ENCODE measurements at places on chromosomes 7 and 10. TPM values are rescaled to one million over a fixed set of nuclear protein-coding genes. Genes with fewer than 3 reads are reported as not detected.
A peak's percentile ranks its signal among the peaks of the same experiment; 100 is the strongest.

CALCR gene
- not detected for total RNA-seq

MINDY4 gene
- 4.0 TPM for total RNA-seq

MMD2 gene
- not detected for total RNA-seq

CRTAC1 gene
- 0.26 TPM for total RNA-seq

TM9SF3 gene
- 75.1 TPM for total RNA-seq

AVL9 gene
- total RNA-seq, result 36.7 TPM

EXOC4 gene
- 95.1 TPM for total RNA-seq

MAT1A gene
- 0.76 TPM for total RNA-seq

ST7 gene
- total RNA-seq, result 25.3 TPM

PDE6C gene
- total RNA-seq, result not detected

TRIM73 gene
- 5.2 TPM for total RNA-seq

EVX1 gene
- total RNA-seq, result not detected

FEZF1 gene
- not detected for total RNA-seq

PLXNA4 gene
- total RNA-seq, result 7.7 TPM

GRCh38 chr7:23260371-23260770 is 13.8 kb downstream of the GPNMB start:
- H3K27ac ChIP-seq, result no peak overlapping the region
- H3K4me1 ChIP-seq, result no peaks in the 10 kb centered on the region
- no peak for DNase-seq

DNA sequence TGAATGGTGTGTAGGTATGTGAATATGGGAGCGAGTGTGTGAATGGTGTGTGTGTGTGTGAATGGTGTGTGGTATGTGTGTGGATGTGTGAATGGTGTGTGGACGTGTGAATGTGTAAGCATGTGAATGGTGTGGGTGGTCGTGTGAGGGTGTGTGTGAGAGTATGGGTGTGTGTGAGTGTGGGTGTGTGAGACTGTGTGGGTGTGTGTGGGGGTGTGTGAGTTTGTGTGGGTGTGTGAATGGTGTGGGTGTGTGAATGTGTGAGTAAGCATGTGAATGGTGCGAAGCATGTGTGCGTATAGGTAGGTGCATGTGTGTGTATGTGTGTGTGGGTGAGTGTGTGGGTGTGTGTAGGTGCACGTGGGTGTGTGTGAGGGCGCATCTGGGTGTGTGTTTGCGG is 160.7 kb upstream of the COBL start:
- H3K4me1 ChIP-seq, result no peaks in the 10 kb centered on the region
- DNase-seq, result no peak
- no peak overlapping the region for H3K27ac ChIP-seq
- no peaks in the 10 kb centered on the region for H3K27me3 ChIP-seq
- no peaks in the 10 kb centered on the region for H3K36me3 ChIP-seq

DNA sequence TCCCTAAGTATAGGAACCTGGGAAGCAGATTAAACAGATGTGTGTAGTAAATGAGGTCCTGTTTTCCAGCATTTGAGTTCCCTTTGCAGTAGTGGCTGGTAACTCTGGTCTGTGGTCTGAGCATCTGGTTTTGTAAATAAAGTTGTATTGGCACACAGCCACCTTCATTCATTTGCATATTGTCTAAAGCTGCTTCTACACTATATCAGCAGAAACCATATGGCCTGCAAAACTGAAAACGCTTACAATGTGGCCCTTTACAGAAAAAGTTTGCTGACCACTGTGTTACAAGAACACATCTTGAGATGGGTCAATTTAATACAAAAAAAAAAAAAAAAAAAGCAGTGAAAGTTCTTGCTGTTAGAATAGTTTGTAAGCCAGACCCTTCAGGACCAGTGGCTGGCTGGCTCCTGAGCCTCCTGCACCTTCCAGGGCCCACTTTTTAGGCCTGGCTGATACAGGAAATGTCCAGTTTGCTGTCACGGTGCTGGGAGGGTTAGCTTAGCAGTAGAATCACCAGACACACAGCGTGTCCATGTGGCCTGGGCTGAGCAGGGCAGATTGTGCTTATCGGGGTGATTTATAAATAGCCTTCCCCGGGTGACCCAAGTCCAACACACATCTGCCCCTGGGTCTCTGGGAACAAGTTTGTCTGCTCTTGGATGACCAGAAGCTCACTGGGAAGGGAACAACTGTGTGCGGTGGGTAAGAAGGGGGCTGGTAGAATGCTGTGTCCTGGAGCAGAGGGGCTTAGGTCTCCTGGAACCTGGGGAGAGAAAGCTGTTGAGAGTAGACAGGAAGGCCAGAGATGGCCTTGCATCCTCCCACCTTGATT is 1.4 kb downstream of the C10orf71 start:
- no peaks in the 10 kb centered on the region for H3K4me1 ChIP-seq
- peaks cover 22% of the 10 kb centered on the region for H3K27me3 ChIP-seq
- H3K27ac ChIP-seq, result peak overlapping the region; percentile 21
- no peak overlapping the region for H3K4me3 ChIP-seq
- DNase-seq, result no peak

GRCh38 chr7:130114374-130114773 is 44.0 kb downstream of the KLHDC10 start:
- H3K36me3 ChIP-seq, result no peaks in the 10 kb centered on the region
- H3K4me3 ChIP-seq, result no peak overlapping the region
- no peak overlapping the region for H3K27ac ChIP-seq
- H3K4me1 ChIP-seq, result peaks cover 11% of the 10 kb centered on the region
- DNase-seq, result no peak

DNA sequence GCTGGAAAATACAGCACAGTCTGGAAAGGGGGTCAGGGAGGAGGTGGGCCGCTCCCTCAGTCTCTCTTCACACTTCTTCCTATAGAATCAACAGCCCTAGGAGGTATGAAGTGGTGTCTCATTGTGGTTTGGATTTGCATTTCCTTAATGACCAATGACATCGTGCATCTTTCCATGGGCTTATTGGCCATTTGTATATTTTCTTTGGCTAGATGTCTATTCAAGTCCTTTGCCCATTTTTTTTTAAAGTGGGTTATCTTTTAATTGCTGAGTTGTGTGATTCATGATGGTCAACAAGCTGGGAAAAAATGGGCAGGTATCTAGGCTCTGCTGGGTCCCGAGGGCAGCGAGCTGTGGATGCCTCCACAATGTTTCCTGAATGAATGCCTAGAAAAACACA is 29.1 kb downstream of the TMEM130 start:
- no peak overlapping the region for H3K4me3 ChIP-seq
- no peaks in the 10 kb centered on the region for H3K27me3 ChIP-seq
- H3K4me1 ChIP-seq, result no peaks in the 10 kb centered on the region

DNA sequence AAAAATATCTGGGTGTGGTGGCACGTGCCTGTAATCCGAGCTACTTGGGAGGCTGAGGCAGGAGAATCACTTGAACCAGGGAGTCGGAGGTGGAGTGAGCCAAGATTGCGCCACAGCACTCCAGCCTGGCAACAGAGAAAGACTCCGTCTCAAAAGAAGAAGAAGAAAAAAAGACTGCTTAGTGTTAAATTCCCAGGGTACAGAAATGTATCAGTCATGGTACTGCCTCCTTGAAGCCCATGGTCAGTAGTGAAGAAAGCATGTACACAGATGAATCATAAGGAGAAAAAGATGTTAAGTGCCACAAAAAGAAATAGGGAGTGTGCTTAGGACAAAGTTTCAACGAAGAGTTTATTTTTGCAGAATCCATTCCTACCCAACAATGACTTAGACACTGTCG is 62.5 kb upstream of the KMT2E start:
- no peaks in the 10 kb centered on the region for H3K4me1 ChIP-seq
- H3K27me3 ChIP-seq, result no peaks in the 10 kb centered on the region
- no peak for DNase-seq
- peak overlapping the region; percentile 49 for H3K27ac ChIP-seq
- H3K4me3 ChIP-seq, result no peak overlapping the region

DNA sequence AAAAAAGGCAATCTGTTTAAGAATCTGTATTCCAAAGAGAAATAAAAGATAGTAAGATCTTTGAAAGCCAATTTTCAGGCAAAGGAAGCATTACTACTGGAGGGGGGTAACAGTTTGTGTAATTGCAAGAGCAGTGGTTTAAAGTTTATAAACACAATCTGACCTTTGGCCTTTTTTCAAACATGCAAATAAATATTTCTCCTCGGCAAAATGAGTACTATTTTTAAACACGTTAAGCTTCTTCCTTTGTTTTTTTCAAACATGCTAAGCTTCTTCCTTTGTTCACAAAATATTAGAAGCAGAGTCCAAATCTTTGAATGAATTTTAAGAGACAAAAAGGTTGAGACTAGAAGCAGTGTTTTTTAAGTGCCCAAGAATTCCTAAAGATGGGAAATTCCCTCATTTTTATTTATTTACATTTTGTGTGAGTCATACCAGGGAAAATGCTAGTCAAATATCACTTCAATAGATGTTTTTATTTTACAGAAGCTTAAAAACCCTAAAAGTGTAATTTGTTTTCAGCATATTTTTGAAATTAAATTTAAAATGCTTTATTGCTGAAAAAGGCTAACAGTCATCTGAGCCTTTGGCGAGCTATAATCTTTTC is 229.3 kb downstream of the GPR37 start:
- H3K4me1 ChIP-seq, result no peaks in the 10 kb centered on the region
- H3K27me3 ChIP-seq, result no peaks in the 10 kb centered on the region
- no peak for DNase-seq
- no peak overlapping the region for H3K4me3 ChIP-seq

DNA sequence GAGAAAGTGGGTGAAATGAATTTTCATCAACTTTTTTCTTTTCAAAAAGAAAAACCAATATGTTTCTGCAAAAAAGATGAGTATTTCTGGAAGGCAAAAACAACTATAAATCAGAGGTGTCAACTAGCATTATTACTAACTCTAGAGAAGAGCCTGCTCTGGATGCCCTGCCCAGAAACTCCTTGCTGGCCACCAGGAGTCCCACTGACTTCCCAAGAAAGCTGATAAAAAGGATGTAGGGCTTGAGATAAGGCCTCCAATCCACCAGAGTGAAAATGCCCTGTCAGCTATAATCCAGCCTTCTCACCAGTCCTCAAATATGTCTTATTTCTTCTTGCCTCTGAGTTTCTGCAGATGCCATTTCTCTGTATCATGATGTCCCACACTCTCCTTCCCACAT is 16.7 kb upstream of the FZD1 start:
- H3K36me3 ChIP-seq, result no peaks in the 10 kb centered on the region
- no peaks in the 10 kb centered on the region for H3K4me1 ChIP-seq
- no peaks in the 10 kb centered on the region for H3K27me3 ChIP-seq
- H3K4me3 ChIP-seq, result no peak overlapping the region
- DNase-seq, result no peak

DNA sequence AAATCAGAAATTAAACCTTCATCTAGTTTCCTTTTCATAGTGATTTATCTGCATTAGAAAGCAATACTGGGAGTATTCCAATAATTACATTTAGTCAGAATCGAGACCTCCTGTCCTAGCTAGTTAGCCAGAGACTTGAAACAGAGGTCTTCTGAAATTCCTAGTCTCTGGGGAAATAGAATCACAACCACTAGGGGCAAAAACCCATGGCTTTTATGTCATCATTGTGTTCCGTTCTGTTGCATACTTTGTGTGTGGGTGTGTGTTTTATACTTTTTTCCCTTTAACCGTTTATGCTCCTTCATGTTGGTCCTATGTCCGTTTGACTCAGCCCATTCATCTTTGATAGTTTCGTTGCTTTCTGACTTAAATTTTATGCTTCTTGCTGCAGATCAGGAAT is 79.8 kb downstream of the RALA start:
- no peaks in the 10 kb centered on the region for H3K27me3 ChIP-seq
- no peak overlapping the region for H3K4me3 ChIP-seq
- no peak overlapping the region for H3K27ac ChIP-seq

DNA sequence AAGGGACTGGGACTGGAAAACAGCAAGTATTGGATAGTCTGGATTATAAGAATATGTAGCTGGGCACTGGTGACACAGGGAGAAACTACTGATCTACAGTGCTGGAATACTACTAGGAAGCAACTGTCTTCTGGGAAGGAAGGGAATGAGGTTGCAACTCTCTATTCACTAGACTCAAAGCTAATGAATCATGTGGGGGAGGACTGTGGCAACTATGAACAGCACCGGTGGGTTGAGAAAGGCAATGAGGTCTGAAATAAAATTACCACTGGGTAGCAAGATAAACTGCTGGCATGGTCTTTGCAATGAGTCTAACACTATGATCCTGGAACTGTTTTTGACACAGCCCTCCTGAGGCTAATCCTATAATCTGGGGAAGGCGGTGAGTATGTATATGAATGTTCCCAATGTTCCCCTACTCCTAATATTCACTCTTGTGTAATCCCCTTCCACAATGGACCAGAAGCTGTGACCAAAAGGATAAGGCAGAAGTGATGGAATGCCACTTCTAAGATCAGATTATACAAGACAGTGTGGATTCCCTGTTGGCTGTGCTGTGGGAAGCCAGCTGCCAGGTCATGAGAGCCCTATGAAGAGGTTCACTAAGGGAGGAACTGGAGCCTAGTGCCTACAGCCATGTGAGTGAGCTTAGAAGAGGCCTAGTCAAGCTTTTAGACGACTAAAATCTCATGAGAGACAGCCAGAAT is 101.3 kb upstream of the DNAJB12 start:
- no peak for DNase-seq
- no peaks in the 10 kb centered on the region for H3K27me3 ChIP-seq
- H3K27ac ChIP-seq, result no peak overlapping the region
- H3K4me1 ChIP-seq, result peaks cover 20% of the 10 kb centered on the region
- peaks cover 40% of the 10 kb centered on the region for H3K36me3 ChIP-seq

GRCh38 chr10:71710519-71710918 is 9.1 kb downstream of the C10orf105 start:
- H3K27me3 ChIP-seq, result no peaks in the 10 kb centered on the region
- H3K4me1 ChIP-seq, result peaks cover 62% of the 10 kb centered on the region
- H3K36me3 ChIP-seq, result no peaks in the 10 kb centered on the region

- no peaks in the 10 kb centered on the region for H3K27me3 ChIP-seq
- H3K4me3 ChIP-seq, result no peak overlapping the region
- H3K4me1 ChIP-seq, result peaks cover 18% of the 10 kb centered on the region
- H3K27ac ChIP-seq, result no peak overlapping the region
- H3K36me3 ChIP-seq, result peaks cover 4% of the 10 kb centered on the region
- DNase-seq, result no peak
Measured at GRCh38 chr7:134435161-134435920, 23.6 kb downstream of the AKR1B1 start.

GRCh38 chr10:34996843-34997242 is 93.3 kb downstream of the CUL2 start:
- no peak overlapping the region for H3K27ac ChIP-seq
- DNase-seq, result no peak
- H3K36me3 ChIP-seq, result no peaks in the 10 kb centered on the region
- H3K4me1 ChIP-seq, result no peaks in the 10 kb centered on the region
- H3K4me3 ChIP-seq, result no peak overlapping the region
- H3K27me3 ChIP-seq, result no peaks in the 10 kb centered on the region

- H3K4me3 ChIP-seq, result no peak overlapping the region
- peak; percentile 40 for DNase-seq
- no peaks in the 10 kb centered on the region for H3K4me1 ChIP-seq
- no peaks in the 10 kb centered on the region for H3K36me3 ChIP-seq
- H3K27ac ChIP-seq, result no peak overlapping the region
Measured at GRCh38 chr10:5532618-5533097, 7.9 kb downstream of the CALML3 start.

DNA sequence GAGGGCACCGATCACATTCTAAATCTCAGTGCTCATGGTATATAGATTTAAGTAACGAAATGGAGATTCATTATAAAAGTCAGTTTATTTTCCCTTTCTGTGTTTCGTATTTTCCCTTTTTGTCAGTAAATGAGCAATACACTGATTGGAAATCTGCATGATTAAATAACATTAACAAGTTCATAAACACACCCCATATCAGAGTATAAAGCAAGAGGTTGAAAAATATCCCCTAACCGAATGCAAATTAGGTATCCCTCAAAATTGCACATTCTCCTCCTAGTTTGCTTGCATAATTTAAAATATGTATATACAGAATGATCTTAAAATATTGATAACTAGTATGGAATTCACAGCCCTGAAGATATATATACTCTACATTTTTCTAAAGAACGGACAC is 64.6 kb downstream of the SLC37A3 start:
- DNase-seq, result no peak
- peaks cover 16% of the 10 kb centered on the region for H3K36me3 ChIP-seq
- no peak overlapping the region for H3K4me3 ChIP-seq
- H3K27ac ChIP-seq, result no peak overlapping the region
- H3K27me3 ChIP-seq, result no peaks in the 10 kb centered on the region

Data from spleen (tissue), 13 donors.